ENCODE measurements at places on chromosomes 13 and 19. TPM values are rescaled to one million over a fixed set of nuclear protein-coding genes. Genes with fewer than 3 reads are reported as not detected.

The NLRP4 gene
- total RNA-seq, result not detected

GRCh38 chr19:46442808-46443450 lies 14.2 kb upstream of the PNMA8C start:
- H3K27ac ChIP-seq, result peak overlapping the region; percentile 79
- DNase-seq, result no peak
- H3K4me1 ChIP-seq, result peaks cover 17% of the 10 kb centered on the region
- H3K4me3 ChIP-seq, result no peak overlapping the region

DNA sequence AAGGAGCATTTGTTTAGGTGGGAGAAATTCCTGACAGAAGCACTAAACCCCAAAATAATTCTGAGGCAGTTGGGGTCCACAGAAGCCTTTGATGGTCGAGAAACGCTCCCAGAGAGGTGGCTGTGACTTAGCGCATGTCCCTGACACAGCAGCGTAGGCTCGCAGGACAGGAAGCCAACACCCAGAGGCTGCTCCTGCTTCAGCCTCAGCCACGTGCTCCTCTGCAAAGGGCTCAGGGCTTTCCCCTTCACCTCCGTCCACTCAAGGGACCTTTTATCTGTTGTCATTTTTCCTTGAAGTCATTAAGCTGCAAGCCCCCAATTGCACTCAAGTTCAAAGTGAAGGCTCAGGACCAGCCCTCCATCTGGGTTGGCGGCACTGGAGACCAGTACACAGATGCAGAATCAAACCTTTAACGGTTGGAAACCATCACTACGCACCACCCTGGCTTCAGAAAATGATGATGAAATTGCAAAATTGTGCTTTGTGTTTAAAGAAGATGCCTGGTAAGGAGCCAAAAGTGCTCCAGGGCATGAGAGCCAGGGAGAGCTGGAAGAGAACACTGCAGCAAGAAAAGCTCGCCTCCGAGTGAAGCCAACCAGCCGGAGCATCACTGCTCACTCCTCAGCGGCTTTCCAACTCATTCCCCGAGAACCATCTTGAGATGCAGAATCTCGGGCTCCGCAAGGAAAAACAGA lies 219.6 kb downstream of the RAP2A start:
- no peaks in the 10 kb centered on the region for H3K4me1 ChIP-seq
- H3K4me3 ChIP-seq, result no peak overlapping the region
- H3K36me3 ChIP-seq, result no peaks in the 10 kb centered on the region
- H3K27me3 ChIP-seq, result peaks cover 19% of the 10 kb centered on the region
- no peak overlapping the region for H3K27ac ChIP-seq

The MISP3 gene
- total RNA-seq, result 0.98 TPM

The PSG6 gene
- total RNA-seq, result not detected

DNA sequence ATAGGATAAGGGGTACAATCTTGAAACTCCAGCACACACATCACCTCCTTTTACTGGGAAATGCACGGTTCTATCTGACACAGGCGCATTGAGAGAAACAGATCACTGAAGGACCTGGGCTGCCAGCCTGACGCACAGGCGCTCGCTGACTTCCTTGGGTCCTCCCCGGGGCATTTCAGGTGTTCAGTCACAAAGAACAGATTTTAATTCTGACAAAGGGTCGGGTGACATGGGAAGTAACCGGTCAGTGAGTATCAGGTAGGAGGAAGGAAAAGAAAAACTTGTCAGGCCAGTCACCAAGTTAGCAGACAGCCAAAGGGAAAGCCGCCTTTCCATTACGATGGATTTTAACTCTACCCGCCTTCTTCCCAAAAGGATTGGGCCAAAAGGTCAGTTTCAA lies 39.6 kb downstream of the INSR start:
- H3K27me3 ChIP-seq, result no peaks in the 10 kb centered on the region

Data from mesothelial cell of epicardium (in vitro differentiated cells).